Breast epithelium (tissue), 4 donors: ENCODE measurements at places on chromosomes 1 and 21. TPM values are rescaled to one million over a fixed set of nuclear protein-coding genes. Genes with fewer than 3 reads are reported as not detected.

The WDR64 gene
- not detected for total RNA-seq

- H3K4me3 ChIP-seq = no peak overlapping the region
- no peak for DNase-seq
- H3K4me1 ChIP-seq = no peaks in the 10 kb centered on the region
- no peaks in the 10 kb centered on the region for H3K36me3 ChIP-seq
- H3K27me3 ChIP-seq = no peaks in the 10 kb centered on the region
These were observed 76.4 kb downstream of the SPATA46 start for GRCh38 chr1:162300057-162300917.

The NECTIN4 gene
- not detected for total RNA-seq

GRCh38 chr1:173554089-173554488 is 48.8 kb downstream of the SLC9C2 start:
- no peaks in the 10 kb centered on the region for H3K27me3 ChIP-seq
- DNase-seq = no peak

The OR2M3 gene
- total RNA-seq = not detected

DNA sequence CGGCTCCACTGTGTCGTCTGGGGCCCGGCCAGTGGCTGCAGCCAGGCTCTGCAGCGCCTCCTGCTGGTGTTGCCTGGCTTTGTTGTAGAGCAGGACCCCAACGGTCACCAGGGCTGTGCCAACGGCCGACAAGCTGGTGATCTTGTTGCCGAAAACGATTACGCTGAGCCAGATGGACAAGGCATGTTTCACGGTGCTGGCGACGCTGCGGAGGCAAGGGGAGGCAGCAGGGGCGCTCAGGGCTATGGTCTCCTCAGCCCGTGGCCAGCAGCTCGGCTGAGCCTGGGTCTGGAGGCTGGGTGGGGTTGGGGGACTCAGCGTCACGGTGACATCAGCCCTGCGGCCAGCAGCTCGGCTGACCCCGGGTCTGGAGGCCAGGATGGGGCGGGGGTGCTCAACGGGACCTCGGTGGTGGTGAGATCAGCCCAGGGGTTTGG is 7.0 kb upstream of the CDK11B start:
- H3K27ac ChIP-seq = no peak overlapping the region
- H3K4me3 ChIP-seq = no peak overlapping the region
- H3K27me3 ChIP-seq = no peaks in the 10 kb centered on the region
- peaks cover 10% of the 10 kb centered on the region for H3K36me3 ChIP-seq

GRCh38 chr1:226979517-226980121 is 39.5 kb downstream of the COQ8A start:
- H3K36me3 ChIP-seq = no peaks in the 10 kb centered on the region
- no peak overlapping the region for H3K4me3 ChIP-seq
- H3K27ac ChIP-seq = no peak overlapping the region
- no peaks in the 10 kb centered on the region for H3K27me3 ChIP-seq
- DNase-seq = no peak
- H3K4me1 ChIP-seq = peaks cover 10% of the 10 kb centered on the region

DNA sequence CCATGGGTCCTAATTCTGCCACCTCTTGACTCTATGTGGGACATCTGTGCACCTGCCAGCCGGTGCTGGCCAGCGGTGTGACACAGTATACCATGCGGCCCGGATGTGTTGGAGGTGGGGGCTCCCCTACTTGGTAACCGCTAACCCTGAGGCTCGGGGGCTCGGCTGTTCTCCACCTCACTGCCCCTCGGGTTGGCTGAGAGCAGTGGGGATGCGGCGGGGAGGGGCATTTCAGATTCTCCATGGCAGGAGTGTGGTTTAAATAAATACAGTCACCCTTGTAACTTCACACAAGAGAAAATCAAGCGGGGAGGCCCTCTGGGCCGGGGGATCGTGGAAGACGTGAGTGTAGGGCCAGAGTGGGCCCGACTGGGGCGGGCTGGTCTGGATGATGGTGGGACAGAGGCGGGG is 11.0 kb downstream of the KRTAP10-1 start:
- no peaks in the 10 kb centered on the region for H3K27me3 ChIP-seq
- H3K36me3 ChIP-seq = no peaks in the 10 kb centered on the region
- no peaks in the 10 kb centered on the region for H3K4me1 ChIP-seq
- H3K27ac ChIP-seq = no peak overlapping the region
- no peak for DNase-seq

The SPRR1B gene
- not detected for total RNA-seq

- no peaks in the 10 kb centered on the region for H3K27me3 ChIP-seq
- H3K36me3 ChIP-seq = no peaks in the 10 kb centered on the region
- no peak overlapping the region for H3K4me3 ChIP-seq
- no peak for DNase-seq
These were observed 42.7 kb downstream of the CSMD2 start for GRCh38 chr1:34122080-34122932.

DNA sequence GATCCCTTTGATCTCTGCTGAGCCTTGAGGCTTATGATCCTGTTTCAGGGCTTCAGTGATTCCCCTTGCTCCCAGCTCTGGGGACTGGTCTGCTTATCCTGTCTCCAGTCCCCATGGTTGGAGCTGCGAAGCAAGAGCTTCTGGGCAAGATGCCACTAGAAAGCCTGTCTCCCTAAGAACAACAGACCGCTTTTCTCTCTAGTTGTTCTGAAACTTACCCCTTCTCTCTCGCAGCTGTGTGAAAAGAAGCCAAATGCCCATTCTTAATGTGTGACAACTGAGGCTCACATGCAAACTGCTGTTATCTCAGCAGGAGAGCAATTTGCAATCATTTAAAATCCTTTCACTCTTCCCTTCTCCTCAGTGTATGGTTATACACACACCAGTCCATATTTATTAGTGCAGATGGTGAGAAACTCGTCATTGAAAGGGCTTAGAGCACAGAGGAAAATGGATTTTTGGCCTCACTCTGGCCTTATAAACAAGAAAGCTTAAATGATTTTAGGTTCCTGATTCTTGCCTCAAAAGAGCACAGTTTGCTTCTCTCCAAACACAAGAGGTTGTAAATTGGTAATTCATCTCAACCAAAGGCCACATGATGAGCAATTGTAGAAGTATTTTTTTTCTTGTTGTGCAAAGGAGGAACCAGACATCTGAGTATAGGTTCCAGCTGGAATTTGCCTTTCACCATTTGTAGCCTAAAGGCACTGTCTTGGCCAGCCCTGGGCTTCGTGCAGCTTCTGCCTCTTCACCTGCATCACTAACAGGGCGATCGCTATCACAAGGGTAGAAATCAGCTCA is 179.2 kb upstream of the LMO4 start:
- no peaks in the 10 kb centered on the region for H3K36me3 ChIP-seq
- DNase-seq = no peak
- H3K4me3 ChIP-seq = no peak overlapping the region
- H3K27ac ChIP-seq = peak overlapping the region; percentile 58
- H3K27me3 ChIP-seq = no peaks in the 10 kb centered on the region
- no peaks in the 10 kb centered on the region for H3K4me1 ChIP-seq

- H3K27ac ChIP-seq = no peak overlapping the region
- no peaks in the 10 kb centered on the region for H3K36me3 ChIP-seq
- peaks cover 68% of the 10 kb centered on the region for H3K27me3 ChIP-seq
- no peak overlapping the region for H3K4me3 ChIP-seq
- DNase-seq = no peak
- no peaks in the 10 kb centered on the region for H3K4me1 ChIP-seq
These were observed 63.0 kb downstream of the DISP3 start for GRCh38 chr1:11541956-11542355.

DNA sequence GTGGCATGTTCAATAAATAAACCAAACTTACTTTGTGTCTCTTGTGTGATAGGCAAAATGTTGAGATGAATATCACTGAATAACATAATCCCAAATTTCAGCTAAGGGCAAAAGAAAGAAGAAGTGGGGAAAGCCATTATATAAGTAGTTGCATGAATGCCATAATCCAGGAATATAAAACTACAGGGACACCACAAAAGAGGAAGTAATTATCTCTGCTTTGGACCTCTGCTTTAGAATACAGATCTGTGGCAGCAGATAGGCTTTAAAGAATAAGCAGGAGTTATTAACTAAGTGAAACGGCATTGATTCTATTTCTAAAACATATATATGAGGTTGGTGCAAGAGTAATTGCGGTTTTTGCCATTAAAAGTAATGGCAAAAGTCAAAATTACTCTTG is 288.5 kb upstream of the SNX7 start:
- H3K27me3 ChIP-seq = no peaks in the 10 kb centered on the region
- H3K4me3 ChIP-seq = no peak overlapping the region
- DNase-seq = no peak
- H3K27ac ChIP-seq = no peak overlapping the region
- no peaks in the 10 kb centered on the region for H3K36me3 ChIP-seq
- H3K4me1 ChIP-seq = no peaks in the 10 kb centered on the region

GRCh38 chr1:39485046-39485803 is 6.2 kb upstream of the BMP8A start:
- no peaks in the 10 kb centered on the region for H3K4me1 ChIP-seq
- no peak overlapping the region for H3K27ac ChIP-seq
- H3K27me3 ChIP-seq = no peaks in the 10 kb centered on the region
- no peak for DNase-seq
- H3K36me3 ChIP-seq = no peaks in the 10 kb centered on the region
- no peak overlapping the region for H3K4me3 ChIP-seq

- DNase-seq = no peak
- H3K4me3 ChIP-seq = no peak overlapping the region
- no peaks in the 10 kb centered on the region for H3K4me1 ChIP-seq
- no peaks in the 10 kb centered on the region for H3K36me3 ChIP-seq
- H3K27me3 ChIP-seq = no peaks in the 10 kb centered on the region
These were observed 65.5 kb upstream of the DPYD start for GRCh38 chr1:97986041-97987005.

The RGS8 gene
- not detected for total RNA-seq

- H3K27me3 ChIP-seq = no peaks in the 10 kb centered on the region
- H3K36me3 ChIP-seq = no peaks in the 10 kb centered on the region
- H3K4me3 ChIP-seq = no peak overlapping the region
- no peak for DNase-seq
- no peak overlapping the region for H3K27ac ChIP-seq
These were observed 38.3 kb downstream of the TCEANC2 start for GRCh38 chr1:54091666-54092065.

The TYW3 gene
- 16.1 TPM for total RNA-seq

DNA sequence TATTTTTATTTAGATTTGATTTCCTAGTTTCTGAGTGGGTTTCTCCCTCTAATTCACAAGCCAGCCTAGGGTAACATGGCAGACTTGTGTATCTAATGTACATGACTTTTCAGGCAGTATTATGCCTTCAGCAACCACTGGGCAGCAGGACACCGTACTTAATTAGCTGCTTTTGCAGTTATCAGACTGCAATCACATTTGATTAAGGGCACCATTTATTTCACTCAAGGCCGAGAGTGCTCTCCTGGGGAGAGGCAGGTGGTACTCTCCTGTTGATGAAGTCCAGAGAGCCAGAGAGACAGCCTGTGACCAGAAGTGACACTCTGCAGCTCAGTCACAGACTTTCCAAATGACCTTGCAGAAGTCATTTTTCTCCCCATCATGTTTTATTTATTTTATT is 18.7 kb downstream of the CYYR1 start:
- no peaks in the 10 kb centered on the region for H3K4me1 ChIP-seq
- no peaks in the 10 kb centered on the region for H3K36me3 ChIP-seq
- H3K4me3 ChIP-seq = no peak overlapping the region
- no peaks in the 10 kb centered on the region for H3K27me3 ChIP-seq
- no peak overlapping the region for H3K27ac ChIP-seq

GRCh38 chr1:76410499-76410898 is 336.0 kb downstream of the ST6GALNAC3 start:
- H3K4me1 ChIP-seq = no peaks in the 10 kb centered on the region
- no peaks in the 10 kb centered on the region for H3K36me3 ChIP-seq
- no peaks in the 10 kb centered on the region for H3K27me3 ChIP-seq
- no peak overlapping the region for H3K4me3 ChIP-seq
- H3K27ac ChIP-seq = no peak overlapping the region
- no peak for DNase-seq

The FMO3 gene
- total RNA-seq = 6.1 TPM

DNA sequence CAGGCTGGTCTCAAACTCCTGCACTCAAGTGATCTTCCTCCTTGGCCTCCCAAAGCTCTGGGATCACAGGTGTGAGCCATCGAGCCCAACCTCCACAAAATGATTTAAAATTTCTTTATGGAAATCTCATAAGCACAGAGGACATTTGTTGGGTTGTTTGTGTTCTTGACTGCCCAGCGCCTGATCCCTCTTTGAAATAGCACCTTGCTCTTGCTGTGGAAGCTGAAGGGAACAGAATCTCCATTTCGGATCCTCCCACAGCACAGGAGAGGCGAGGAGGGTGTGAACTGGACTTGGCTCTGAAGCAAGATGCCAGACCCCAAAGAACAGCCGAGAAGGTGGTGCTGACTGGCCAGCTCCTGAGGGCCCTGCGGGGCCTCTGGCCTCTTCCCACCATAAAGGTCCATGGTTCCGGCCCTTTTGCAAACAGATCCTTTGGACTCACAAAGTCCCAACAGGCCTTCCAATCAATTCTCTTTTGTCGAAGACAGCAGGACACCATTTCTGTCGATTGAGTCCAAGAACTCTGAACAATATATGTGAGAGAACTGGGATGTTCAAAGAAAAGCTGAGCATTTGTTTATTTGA is 45.6 kb upstream of the COA6 start:
- H3K36me3 ChIP-seq = no peaks in the 10 kb centered on the region
- no peak overlapping the region for H3K4me3 ChIP-seq
- H3K4me1 ChIP-seq = no peaks in the 10 kb centered on the region
- no peak for DNase-seq

DNA sequence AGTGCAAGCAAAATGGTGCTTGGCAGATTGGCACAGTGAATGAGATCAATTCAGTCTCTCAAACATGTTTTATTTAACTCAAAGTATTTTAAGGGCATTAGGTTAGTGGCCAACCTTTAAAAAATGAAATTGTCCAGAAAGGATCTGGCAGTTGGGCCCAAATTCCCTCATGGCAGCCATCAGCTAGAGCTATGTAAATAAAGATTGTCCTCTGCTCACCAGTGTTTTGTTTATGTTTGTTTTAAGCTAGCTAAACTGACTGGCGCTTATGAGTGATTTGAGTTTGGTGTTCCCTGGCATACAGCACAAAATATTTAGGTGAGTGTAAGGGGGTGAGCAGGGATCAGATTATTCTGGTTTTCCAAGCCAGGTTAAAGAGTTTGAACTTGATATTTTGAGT is 18.1 kb downstream of the HDAC1 start:
- H3K27me3 ChIP-seq = no peaks in the 10 kb centered on the region
- H3K27ac ChIP-seq = peak overlapping the region; percentile 15
- H3K36me3 ChIP-seq = peaks cover 5% of the 10 kb centered on the region
- DNase-seq = no peak
- no peak overlapping the region for H3K4me3 ChIP-seq
- no peaks in the 10 kb centered on the region for H3K4me1 ChIP-seq

- H3K27ac ChIP-seq = peak overlapping the region; percentile 54
- no peaks in the 10 kb centered on the region for H3K27me3 ChIP-seq
- DNase-seq = no peak
- H3K4me1 ChIP-seq = no peaks in the 10 kb centered on the region
- H3K36me3 ChIP-seq = no peaks in the 10 kb centered on the region
These were observed 60.5 kb upstream of the SIPA1L2 start for GRCh38 chr1:232690285-232690935.
